ENCODE measurements at places on chromosomes 6 and 20. TPM values are rescaled to one million over a fixed set of nuclear protein-coding genes. Genes with fewer than 3 reads are reported as not detected.

Gene CST5
- total RNA-seq: not detected

Gene RIMS1
- not detected for total RNA-seq

Gene SNRNP48
- total RNA-seq: 15.8 TPM

Gene SLC17A9
- 52.1 TPM for total RNA-seq

DNA sequence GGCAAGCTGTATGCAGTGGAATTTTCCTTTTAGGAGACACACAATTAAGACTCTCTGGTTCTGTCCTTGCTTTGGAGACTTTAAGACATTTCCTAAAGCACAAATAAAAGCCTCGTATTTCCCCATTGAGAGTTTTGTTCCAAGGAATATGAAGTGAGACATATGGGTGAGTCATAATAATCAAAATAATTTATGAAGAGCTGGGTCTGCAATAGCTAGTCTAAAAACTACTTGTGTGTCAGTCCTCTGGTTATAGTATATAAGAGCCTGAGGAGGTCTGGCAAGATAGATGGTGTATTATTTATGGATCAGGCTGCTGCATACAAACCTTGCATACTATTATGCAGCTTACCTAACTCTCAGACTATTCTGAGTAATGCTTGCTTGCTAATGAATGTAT is 142.6 kb downstream of the ADGRG6 start:
- no peak for DNase-seq
- H3K36me3 ChIP-seq: no peaks in the 10 kb centered on the region
- H3K27ac ChIP-seq: no peak overlapping the region
- no peaks in the 10 kb centered on the region for H3K27me3 ChIP-seq
- H3K4me1 ChIP-seq: no peaks in the 10 kb centered on the region

- H3K36me3 ChIP-seq: no peaks in the 10 kb centered on the region
- no peak overlapping the region for H3K27ac ChIP-seq
- H3K4me1 ChIP-seq: peaks cover 4% of the 10 kb centered on the region
- H3K4me3 ChIP-seq: no peak overlapping the region
- DNase-seq: no peak
These were observed 213.9 kb upstream of the SULF2 start for GRCh38 chr20:47999166-47999565.

- H3K27ac ChIP-seq: peak overlapping the region; percentile 74
- H3K36me3 ChIP-seq: no peaks in the 10 kb centered on the region
- H3K27me3 ChIP-seq: no peaks in the 10 kb centered on the region
- peak overlapping the region; percentile 3 for H3K4me3 ChIP-seq
- H3K4me1 ChIP-seq: peaks cover 19% of the 10 kb centered on the region
- peak; percentile 6 for DNase-seq
These were observed 124.9 kb downstream of the KLHL32 start for GRCh38 chr6:97049253-97050011.

DNA sequence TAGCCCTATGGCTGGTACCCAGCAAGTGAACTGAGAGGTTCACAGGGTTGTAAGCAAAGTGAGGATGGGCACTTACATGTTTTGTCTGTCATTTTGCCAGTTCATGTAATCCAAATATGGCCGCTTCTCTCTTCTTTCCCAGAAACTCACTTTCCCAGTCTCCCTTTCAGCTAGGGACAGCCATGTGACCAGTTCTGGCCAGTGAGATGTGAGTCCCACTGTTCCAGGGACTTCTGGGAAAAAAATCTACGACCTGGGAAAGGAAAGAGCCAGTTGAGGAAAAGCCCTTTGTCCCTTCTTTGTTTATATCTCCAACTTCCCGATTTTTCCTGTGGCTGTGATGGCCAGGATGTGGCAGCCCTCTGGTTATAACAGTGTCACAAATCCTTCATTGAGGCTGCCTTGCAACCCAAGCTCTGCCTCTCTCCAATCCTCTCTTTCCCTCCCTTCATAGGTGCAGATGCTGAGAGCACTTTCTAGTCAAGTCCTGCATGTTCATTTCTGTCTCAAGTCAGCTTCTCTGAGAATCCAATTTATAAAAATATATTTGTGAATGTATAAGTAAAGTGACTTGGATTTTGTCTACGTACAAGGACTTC is 148.6 kb upstream of the ZFP64 start:
- H3K27me3 ChIP-seq: no peaks in the 10 kb centered on the region
- no peaks in the 10 kb centered on the region for H3K4me1 ChIP-seq
- DNase-seq: no peak
- H3K4me3 ChIP-seq: no peak overlapping the region

GRCh38 chr6:157471895-157472686 is 91.1 kb downstream of the ZDHHC14 start:
- no peak overlapping the region for H3K27ac ChIP-seq
- H3K27me3 ChIP-seq: peaks cover 4% of the 10 kb centered on the region
- no peak overlapping the region for H3K4me3 ChIP-seq

DNA sequence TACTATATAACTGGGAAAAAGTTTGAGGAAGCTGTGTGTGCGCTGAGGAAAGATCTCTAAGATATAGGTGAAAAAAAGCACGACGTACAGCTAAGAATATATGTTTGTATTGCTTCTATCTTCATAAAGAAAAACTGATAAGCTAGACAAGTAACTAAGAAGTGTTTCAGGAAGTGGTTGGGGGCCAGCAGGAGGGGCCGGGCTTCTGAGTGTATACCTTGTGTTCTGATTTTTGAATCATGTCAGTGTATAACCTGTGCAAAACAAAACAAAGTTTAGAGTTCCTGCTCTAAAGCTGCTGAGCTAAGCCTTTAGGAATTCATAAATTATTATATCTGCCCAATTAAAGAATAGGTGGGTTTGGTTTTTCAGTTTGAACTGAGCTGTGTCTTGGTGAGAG is 7.9 kb upstream of the OSER1 start:
- peaks cover 41% of the 10 kb centered on the region for H3K4me1 ChIP-seq
- no peak overlapping the region for H3K27ac ChIP-seq
- H3K36me3 ChIP-seq: no peaks in the 10 kb centered on the region

GRCh38 chr6:109079981-109080380 is 14.7 kb downstream of the SESN1 start:
- H3K27me3 ChIP-seq: no peaks in the 10 kb centered on the region
- H3K4me3 ChIP-seq: no peak overlapping the region
- peaks cover 9% of the 10 kb centered on the region for H3K4me1 ChIP-seq
- peaks cover under 1% of the 10 kb centered on the region for H3K36me3 ChIP-seq
- H3K27ac ChIP-seq: no peak overlapping the region
- no peak for DNase-seq

DNA sequence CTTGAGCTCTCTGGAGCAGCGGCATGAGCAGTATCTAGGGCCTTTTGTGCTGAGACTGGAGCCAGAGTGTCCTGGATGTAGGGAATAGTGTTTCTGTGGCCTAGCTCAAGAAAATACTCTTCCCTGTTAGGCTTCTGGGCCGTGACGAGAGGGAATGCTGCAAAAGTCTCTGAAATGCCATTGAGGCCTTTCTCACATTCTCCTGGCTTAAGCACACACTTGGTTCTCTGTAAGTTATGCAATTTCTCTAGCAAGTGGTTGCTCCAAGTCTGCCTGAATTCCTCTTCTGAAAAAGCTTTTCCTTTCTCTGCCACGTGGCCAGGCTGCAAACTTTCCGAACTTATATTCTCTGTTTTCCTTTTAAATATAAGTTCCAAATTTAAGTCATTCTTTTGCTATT is 744.4 kb downstream of the GRIK2 start:
- H3K4me1 ChIP-seq: no peaks in the 10 kb centered on the region
- no peak overlapping the region for H3K27ac ChIP-seq
- H3K36me3 ChIP-seq: no peaks in the 10 kb centered on the region
- H3K27me3 ChIP-seq: no peaks in the 10 kb centered on the region
- H3K4me3 ChIP-seq: no peak overlapping the region

DNA sequence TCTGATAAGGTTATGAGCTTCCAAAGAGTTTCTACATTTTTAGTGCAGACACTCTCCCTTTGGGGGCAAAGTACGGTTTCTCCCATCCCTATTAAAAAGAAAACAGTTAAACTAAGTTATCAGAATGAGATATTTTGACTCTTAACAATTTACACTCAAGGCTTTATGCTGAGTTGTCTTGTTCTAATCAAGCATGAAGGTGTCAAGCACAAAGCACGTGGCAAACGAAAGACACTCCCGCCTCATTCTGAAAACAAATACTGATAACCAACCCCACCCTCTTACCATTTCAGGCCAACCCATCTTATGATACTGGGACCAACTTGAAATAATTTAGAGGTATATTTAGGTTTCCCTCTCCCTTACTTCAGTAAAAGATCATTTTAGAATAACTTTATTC is 24.3 kb downstream of the OR14J1 start:
- no peaks in the 10 kb centered on the region for H3K36me3 ChIP-seq
- H3K27me3 ChIP-seq: peaks cover 62% of the 10 kb centered on the region
- peaks cover 1% of the 10 kb centered on the region for H3K4me1 ChIP-seq
- no peak overlapping the region for H3K4me3 ChIP-seq

GRCh38 chr6:163324688-163325389 is 89.7 kb upstream of the QKI start:
- no peak for DNase-seq
- H3K4me3 ChIP-seq: no peak overlapping the region

All from activated naive CD8-positive, alpha-beta T cell treated with anti-CD3 and anti-CD28 coated beads for 36 hours (primary cell).